ENCODE measurements at places on chromosomes 2 and 18.

- DNase-seq = no peak
These were observed 358.8 kb downstream of the CMPK2 start for GRCh38 chr2:6506859-6507258.

GRCh38 chr2:240501531-240501991 lies 56.2 kb downstream of the ANKMY1 start:
- DNase-seq = no peak

DNA sequence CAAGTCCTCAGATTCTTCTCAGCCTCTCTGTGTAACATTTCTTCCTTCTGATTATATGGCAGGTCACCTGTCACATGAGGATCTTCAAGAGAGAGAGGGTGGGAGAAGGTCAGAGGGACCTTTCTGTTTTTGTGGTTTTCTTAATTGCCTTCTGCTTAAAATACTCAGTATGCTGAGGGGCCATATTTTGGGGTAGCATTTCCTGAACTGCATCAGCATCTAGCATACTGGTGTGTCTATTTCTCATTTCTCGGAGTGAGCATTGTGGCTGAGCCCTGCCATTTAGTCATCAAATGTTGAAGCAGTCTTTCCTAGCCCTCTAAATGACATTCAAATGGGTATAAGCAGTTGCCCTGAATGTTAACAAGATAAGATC lies 162.7 kb downstream of the MYO3B start:
- no peak for DNase-seq

GRCh38 chr2:192087398-192087958 lies 107.3 kb downstream of the TMEFF2 start:
- no peak for DNase-seq

GRCh38 chr18:50358844-50359243 lies 16.0 kb upstream of the SKA1 start:
- no peak for DNase-seq

- DNase-seq = no peak
These were observed 444.5 kb downstream of the CMPK2 start for GRCh38 chr2:6421138-6421730.

Data from keratinocyte (primary cell).